ENCODE measurements at places on chromosomes 16 and 17. TPM values are rescaled to one million over a fixed set of nuclear protein-coding genes. Genes with fewer than 3 reads are reported as not detected.
A peak's percentile ranks its signal among the peaks of the same experiment; 100 is the strongest.

The PLA2G10 gene
- total RNA-seq = not detected

The KRTAP4-3 gene
- not detected for total RNA-seq

The CHST5 gene
- total RNA-seq = not detected

The ACE gene
- total RNA-seq = 19.3 TPM

The CLDN7 gene
- 1.7 TPM for total RNA-seq

The KRT15 gene
- total RNA-seq = not detected

DNA sequence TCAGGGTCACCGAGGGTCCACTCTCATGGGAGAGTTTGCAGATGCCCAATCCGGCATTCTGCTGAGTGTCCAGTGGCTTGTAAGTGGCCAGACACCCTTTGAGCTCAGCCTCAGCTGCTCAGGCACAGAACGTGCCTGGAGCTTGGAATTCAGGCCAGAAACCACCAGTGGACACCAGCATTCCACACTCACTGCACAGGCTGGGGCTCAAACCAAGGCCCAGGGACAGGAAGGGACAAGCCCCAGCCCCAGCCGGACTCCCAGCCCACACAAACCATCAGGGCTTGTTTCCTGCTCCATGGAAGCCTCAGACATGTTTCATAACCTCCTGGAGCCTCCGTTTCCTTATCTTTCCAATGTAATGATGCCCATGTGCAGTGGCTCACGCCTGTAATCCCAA lies 5.0 kb upstream of the NPRL3 start:
- H3K27me3 ChIP-seq = peaks cover 14% of the 10 kb centered on the region
- no peak overlapping the region for H3K27ac ChIP-seq
- H3K4me1 ChIP-seq = peaks cover 1% of the 10 kb centered on the region
- DNase-seq = no peak
- H3K4me3 ChIP-seq = no peak overlapping the region

DNA sequence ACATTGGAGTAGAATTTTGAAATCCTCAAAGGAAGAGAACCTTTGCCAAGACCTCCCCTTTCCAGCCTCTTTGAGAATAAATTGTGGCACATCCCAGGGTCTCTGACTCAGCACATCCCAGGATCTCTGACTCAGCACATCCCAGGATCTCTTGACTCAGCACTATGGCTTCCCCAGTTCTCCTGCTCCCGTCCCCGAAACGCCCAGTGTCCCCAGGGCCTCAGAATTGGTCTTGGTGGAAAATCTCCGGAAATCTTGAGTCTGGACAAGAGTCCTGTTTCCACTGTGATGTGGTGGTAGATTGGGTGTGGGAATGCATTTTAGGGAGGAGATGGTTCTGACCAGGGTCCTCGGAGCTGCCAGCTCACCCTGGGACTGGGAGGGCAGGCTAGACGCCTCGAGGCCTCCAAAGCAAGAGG lies 19.2 kb downstream of the PLXDC1 start:
- no peaks in the 10 kb centered on the region for H3K4me1 ChIP-seq
- H3K27ac ChIP-seq = peak overlapping the region; percentile 25
- H3K36me3 ChIP-seq = no peaks in the 10 kb centered on the region
- peaks cover 5% of the 10 kb centered on the region for H3K27me3 ChIP-seq

GRCh38 chr16:6018848-6019489 lies 921.4 kb upstream of the EEF2KMT start:
- peaks cover 10% of the 10 kb centered on the region for H3K27me3 ChIP-seq
- H3K27ac ChIP-seq = no peak overlapping the region
- H3K4me1 ChIP-seq = no peaks in the 10 kb centered on the region
- DNase-seq = no peak

GRCh38 chr17:57682701-57683100 lies 62.4 kb downstream of the CCDC182 start:
- H3K36me3 ChIP-seq = peaks cover 4% of the 10 kb centered on the region
- no peak for DNase-seq
- H3K4me1 ChIP-seq = peaks cover 1% of the 10 kb centered on the region
- peaks cover 2% of the 10 kb centered on the region for H3K27me3 ChIP-seq

DNA sequence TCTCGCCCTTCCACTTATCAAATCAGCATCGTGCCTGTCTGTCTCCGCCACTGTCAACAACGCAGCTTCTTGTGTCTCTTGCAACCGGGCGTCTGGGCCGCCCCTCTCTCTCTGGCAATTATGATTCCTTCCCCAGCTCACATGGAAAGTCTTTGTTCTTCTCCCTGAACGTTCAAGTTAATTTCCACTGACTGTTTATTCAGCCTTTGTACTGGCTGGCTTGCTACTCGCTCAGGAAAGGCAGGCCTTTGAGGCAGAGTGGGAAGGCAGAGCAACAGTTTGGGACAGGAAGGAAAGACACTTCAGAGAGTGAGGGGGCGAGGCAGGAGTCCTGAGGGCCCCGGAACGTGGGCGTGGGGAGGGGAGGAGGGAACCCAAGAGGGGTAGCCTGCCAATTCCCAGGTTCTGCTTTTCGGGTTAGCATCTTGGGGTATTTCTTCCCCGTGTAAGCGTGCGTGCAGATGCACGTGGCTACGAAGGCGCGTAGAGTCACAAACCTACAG lies 50.8 kb downstream of the AKAP1 start:
- no peak overlapping the region for H3K27ac ChIP-seq
- DNase-seq = no peak
- H3K36me3 ChIP-seq = no peaks in the 10 kb centered on the region
- H3K4me3 ChIP-seq = no peak overlapping the region

GRCh38 chr16:16083421-16084156 lies 134.2 kb downstream of the ABCC1 start:
- H3K36me3 ChIP-seq = peaks cover 53% of the 10 kb centered on the region
- H3K27ac ChIP-seq = no peak overlapping the region
- H3K4me1 ChIP-seq = no peaks in the 10 kb centered on the region
- no peak for DNase-seq
- H3K27me3 ChIP-seq = no peaks in the 10 kb centered on the region

DNA sequence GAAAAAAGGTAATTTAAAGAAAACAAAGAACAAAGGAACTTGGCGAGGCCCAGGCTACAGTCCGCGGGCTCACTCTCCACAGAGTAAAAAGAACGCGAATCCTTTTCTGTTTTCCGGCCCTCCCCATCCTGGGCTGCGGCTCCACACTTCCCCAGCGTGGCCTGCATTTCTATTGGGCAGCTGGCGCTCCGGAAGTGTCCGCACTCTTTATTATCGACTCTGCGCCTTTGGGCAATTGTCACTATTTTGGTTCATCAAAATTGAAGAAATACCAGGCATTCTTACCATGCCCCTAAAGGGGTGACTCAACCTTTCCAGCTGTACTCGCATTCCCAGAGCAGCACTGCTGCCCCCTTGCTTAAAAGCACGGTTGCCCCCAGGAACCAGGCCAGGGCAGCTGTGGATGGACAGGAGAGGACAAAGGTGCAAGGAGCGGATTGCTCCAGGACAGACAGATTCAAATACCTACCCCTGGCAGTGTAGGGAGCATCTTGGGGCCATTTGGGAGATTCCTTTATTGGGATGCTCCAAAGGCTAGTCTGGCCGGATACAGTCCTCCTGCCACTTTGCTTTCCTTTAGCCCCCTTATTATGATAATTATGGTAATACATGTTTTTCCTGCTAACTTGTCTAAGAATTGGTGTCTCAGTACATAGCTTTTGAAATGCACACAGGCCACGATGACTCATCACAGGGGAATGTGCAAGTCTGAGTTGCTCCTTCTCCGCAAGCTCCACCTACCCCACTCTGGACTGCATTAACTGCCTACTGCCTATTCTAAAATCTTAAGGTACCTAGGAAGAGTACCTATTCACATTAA lies 985 bp upstream of the SLFN12 start:
- H3K36me3 ChIP-seq = peaks cover 18% of the 10 kb centered on the region
- peak; percentile 46 for DNase-seq
- no peaks in the 10 kb centered on the region for H3K27me3 ChIP-seq
- H3K4me3 ChIP-seq = peak overlapping the region; percentile 89
- peak overlapping the region; percentile 84 for H3K27ac ChIP-seq
- peaks cover 42% of the 10 kb centered on the region for H3K4me1 ChIP-seq

GRCh38 chr16:70573451-70574121 lies 50.0 kb downstream of the SF3B3 start:
- peaks cover 18% of the 10 kb centered on the region for H3K4me1 ChIP-seq
- H3K27me3 ChIP-seq = no peaks in the 10 kb centered on the region
- H3K36me3 ChIP-seq = peaks cover 34% of the 10 kb centered on the region

DNA sequence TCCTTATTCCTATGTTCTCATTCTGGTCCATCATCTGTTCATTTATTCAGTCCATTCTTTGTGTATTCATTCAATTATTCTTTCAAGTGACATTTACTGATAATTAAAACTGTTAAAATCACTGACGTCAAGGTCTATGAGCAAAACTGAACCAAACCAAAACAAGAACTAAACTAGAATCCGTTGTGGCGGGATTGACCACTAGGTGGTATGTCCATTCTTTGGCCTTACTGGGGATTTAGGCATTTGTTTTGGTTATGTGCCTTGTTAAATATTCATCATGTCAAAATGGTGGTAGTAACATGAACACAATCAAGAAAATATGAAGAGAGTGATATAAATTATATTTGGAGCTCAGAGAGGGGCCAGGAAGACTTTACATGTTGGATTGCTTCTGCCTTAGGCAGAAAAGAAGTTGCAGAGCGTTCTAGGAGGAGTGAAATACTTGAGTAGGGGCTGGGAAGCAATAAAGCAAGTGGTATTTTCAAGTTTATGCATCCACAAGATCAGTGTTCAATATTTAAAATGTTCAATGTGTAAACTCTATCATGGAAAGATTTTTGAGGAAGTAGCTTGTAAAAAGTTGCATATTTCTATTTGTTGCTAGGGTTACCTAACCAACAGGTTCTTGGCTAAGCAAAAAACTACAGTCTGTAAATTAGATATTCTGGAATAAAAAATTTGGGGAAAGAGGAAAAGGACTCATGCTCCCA lies 129.0 kb downstream of the CDH13 start:
- DNase-seq = no peak
- no peaks in the 10 kb centered on the region for H3K36me3 ChIP-seq
- H3K27ac ChIP-seq = no peak overlapping the region
- H3K4me3 ChIP-seq = no peak overlapping the region
- H3K4me1 ChIP-seq = peaks cover 2% of the 10 kb centered on the region

Measured in activated naive CD8-positive, alpha-beta T cell treated with anti-CD3 and anti-CD28 coated beads, Interleukin-2, amount 10 ng/mL, durations not matched to agents 7 days and 5 days (primary cell).